MCF 10A (cell line): ENCODE measurements at places on chromosomes 16 and 17. TPM values are rescaled to one million over a fixed set of nuclear protein-coding genes. Genes with fewer than 3 reads are reported as not detected.

DNA sequence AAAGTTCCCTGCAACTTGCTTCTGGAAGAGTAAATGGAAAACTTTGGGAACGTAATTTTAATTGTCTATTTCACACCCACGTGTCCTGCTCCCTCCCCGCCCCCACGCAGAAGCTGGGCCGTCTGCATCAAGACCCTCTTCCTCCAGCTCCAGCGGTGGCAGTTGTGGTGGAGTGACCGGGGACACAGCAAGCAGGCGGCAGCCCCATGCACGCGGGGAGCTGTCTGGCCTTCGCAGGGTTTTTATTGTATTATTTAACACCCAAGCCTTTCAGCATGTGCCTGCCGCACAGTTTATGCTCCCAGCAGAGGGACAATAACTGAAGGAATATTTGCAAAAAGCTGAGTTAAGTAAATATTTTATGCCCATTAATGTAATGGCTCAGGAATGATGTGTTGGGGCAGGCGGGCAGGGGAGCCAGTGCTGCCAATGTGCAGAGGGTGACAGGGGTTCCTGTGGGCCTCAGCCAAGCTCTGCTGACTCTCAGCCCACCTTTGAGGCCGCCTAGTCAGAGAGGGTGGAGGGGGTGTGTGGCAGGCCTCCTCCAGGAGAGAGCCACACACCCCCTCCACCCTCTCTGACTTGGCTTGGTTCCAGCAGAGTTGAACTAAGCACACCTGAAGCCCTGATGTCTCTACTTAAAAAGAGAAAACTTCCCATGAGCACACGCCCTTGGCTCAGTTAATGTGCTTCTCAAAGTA lies 32.4 kb upstream of the ENPP7 start:
- no peak for DNase-seq

- no peak for DNase-seq
Observed at GRCh38 chr16:67685388-67686112, 18.9 kb downstream of the C16orf86 start.

DNA sequence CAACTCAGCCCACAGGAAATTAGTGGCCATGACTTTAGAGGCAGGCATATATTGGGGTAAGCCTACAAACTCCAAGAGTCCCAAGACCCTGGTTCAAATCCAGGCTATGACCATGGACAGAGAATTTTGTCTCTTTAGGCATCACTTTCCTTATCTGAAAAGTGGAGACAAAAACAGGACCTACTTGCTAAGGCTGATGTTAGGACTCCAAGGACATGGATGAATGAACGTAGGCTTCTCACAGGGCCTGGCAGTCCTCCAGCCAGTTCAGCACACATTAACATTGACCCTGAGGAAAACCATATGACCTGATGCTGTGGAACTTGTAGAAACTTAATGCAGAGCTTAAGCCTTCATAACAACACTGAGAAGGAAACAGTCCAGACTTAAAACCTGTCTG lies 1.4 kb downstream of the FKBP10 start:
- DNase-seq = no peak

DNA sequence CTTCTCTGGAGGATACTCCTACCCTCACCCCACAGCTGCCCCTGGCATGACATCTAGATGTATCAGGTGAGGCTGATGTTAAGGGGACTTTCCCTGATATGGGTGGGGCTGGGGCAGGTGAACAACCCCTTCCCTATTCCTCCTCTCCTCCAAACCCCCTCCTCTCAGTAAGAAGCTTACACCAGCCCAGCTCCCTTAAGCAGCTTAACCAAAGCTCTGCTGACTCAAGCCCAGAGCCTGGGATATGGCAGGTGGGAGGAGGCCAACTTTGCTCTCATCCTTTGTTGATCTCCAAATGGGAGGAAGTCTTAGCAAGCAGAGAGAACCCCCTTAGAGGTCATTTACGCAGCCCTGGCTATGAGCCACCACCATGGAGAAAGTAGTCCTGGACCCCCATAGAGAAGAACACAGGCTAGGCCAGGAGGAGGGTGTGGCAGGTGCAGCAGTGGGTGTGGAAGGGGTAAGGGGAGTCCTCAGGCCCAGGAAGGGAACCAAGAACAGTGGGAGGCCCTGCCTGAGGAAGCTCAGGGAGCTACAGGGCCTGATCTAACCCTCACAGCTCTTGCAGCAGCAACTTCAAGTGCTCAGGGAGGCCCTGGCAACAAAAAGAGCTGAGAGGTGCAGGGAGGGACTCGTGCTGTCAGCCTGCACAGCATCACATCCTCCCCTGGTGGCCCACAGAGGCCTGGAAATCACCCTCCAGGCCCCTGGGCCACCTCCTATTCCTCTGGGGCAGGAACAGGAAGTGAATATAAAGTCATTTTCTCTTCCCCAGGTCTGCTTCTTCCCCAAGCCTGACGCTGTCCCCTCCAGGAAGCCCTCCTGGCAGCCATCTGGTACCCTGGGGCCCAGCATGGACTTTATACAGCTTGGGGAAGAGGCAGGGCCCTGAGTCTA lies 2.9 kb downstream of the UNC119 start:
- no peak for DNase-seq

DNA sequence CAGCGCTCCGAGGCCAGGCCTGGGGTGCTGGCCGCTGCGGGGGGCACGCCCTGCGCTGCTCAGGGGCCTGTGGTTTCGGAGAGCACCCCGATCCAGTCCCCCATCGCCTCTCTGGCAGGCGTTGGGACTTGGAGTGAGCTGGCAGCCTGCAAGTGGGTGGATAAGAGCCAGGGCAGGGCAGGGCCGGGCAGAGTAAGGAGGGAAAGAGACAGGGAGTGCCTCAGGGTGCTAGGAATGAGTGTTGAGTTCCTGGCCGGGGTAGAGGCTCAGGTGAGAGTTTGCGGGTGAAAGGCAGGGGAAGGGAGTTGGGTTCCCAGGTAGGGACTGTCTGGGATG lies 1.3 kb downstream of the CDH13 start:
- DNase-seq = peak; percentile 88

DNA sequence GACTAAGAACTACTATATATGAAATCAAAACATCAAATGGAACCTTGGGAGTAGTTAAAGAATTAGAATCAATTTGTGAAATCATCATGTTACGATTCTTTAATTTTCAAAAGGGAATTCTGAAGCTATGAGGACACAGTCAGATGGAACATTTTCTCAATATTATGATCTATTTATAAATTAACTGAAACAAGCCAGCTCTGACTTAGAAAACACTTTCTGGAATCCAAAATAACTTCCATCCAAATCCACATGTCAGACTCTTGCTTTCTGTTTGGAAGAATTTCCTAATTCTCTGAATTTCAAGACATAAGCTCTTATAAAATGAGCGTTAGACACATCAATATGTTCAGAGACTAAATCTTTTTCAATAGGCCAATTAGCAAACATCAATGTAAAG lies 737.7 kb upstream of the SOX9 start:
- DNase-seq = no peak

Gene KLHL11
- total RNA-seq = 19.1 and 22.3 TPM in 2 replicates

Gene DNAJA3
- total RNA-seq = 98.1 and 101 TPM in 2 replicates

GRCh38 chr17:15513856-15514459 lies 46.5 kb upstream of the CDRT4 start:
- no peak for DNase-seq

DNA sequence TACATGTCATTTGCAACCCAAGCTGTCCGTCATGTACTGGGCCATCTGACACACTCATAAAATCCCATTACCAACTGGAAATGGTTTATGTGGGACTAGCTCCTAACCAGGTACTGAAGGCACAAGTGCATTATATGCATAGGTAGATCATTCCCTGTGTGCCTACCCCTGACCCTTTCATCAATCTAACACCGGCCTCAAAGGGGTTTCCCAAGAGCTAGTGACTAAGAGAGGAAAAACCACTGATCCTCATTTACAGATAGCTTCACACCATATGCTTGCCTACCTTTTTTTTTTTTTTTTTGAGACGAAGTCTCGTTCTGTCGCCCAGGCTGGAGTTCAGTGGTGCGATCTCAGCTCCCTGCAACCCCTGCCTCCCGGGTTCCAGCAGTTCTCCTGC lies 449.8 kb downstream of the SLC39A11 start:
- no peak for DNase-seq

DNA sequence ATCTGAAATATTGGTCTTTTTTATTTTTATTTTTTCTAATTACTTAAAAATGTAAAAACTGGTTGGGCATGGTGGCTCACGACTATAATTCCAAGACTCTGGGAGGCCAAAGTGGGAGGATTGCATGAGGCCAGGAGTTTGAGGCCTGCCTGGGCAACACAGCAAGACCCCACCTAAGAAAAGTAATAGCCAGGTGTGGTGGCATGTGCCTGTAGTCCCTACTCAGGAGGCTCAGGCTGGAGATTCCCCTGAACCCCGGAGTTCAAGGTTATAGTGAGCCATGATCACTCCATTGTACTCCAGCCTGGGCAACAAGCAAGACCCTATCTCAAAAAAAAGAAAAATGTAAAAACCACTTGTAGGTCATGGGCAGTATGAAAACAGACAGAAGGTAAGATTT lies 36.8 kb upstream of the CDH3 start:
- no peak for DNase-seq

DNA sequence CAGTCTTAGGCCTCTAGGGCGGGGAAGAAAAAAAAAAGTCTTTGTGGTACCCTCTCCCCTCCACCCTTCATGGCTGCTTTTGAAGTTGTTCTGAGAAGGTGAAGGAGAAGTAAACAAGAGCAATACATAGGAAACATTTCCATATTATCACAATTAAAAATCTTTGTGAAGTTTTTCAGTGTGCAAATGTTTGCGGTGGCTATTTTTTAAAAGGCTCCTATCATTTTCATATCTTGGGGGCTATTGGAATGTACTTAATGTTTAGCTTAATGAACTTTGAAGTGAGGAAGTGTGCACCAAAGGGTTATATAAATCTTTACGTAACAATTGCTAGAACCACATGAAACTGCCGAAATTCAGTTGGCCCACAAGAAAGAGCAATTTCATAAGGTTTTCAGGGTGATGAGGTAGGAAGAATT lies 7.6 kb downstream of the NOL11 start:
- no peak for DNase-seq

GRCh38 chr17:36901506-36901905 lies 35.8 kb upstream of the LHX1 start:
- DNase-seq = no peak

DNA sequence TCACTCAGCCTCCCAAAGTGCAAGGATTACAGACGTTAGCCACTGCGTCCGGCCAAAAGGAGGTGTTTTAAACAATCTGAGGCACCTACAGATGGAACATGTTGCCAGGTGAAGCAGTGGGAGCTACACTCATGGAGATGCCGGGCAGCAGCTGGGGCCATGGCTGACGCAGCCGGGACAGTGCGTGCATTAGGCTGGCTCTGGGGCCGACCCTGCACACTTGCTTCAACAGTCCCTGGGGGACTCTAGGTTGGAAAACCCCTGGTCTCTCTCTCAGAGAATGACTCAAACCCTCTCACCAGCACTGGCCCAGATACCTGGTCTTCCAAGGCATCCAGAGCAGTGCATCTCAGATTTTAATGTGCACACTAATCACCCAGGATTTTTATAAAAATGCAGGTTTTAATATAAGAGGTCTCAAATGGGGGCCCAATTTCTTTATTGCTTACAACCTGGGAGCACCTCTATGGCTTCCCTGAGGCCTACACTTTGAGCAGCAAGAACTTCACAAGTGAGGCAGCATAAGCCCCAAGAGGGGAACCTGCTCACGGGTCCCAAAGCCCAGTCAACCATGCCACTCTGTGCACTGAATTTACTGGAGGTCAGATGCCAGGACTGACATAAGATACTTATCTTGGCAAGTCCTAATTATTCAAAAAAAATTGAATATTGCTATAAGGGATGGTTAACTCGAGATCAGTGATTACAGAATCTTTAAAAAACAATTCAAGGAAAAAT lies 70.8 kb upstream of the TRAP1 start:
- no peak for DNase-seq

Gene SPATA32
- total RNA-seq = not detected in 2 replicates

Gene FN3K
- total RNA-seq = 1.3 and 4.0 TPM in 2 replicates

GRCh38 chr16:30369938-30370455 lies 297 bp downstream of the TBC1D10B start:
- DNase-seq = no peak
